ENCODE measurements at places on chromosomes 5 and 9.

- no peak for DNase-seq
Observed at GRCh38 chr5:36741128-36741527, 134.7 kb downstream of the SLC1A3 start.

GRCh38 chr5:78610163-78610583, 38.4 kb downstream of the LHFPL2 start:
- DNase-seq, result no peak

DNA sequence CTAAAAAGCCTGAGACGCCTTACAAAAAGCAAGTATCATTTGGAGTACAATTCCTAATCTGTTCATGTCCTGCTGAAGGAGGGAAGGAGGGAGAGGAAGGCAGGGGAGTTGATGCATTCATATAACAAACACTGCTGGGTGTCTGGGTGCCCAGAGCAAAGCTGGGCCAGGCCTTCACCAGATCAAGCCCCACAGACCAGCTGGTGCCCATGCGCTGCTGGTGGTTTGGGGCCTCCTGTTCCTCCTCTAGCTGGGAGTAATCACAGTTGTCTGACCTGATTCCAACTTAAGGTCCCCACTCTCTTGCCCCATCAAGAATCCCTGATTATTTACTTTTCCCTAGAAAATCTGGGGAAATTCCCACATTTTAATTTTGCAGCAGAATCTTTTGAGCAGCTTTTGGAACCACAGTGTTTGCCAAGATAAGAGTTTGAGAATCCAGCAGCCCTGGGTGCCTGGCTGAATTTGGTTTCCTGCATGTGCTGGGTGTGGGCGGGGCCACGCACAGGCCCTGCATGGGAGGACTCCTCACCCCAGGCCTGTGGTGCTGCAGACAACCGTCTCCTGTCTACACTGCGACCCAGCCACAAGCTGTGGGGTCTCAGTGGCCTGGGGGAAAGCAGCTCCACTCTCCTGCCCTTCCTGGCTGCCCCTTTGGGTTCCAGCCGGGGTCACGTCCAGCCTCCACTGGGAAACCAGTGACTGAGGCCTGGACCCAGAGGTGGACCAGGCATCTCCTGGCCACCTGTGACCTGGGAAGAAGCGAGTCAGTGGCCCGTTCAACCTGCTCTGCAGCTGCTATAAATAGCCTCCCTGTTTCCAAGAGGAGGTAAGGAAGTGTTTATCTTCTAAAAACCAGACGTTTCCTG, 47.5 kb downstream of the NEURL1B start:
- DNase-seq, result no peak

- peak; percentile 21 for DNase-seq
Observed at GRCh38 chr5:44536650-44537260, 147.5 kb upstream of the FGF10 start.

DNA sequence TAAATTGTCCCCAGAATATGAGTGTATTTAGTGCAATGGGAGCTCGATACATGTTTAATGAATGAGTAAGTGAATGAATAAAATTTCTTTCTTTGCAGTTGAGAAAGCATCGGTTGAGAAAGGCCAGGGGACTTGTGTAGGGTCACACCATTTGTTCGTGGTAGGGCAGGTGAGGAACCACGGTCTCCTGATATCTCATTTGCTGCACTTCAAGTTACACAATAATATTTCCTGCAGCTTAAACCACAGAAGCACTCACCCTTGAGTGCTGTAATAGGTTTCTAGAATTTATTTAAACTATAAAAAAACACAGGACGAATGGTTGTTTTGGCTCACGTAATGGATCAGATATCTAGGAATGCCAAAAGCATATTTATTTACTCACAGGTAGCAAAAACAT, 429.8 kb downstream of the SPATA31D1 start:
- DNase-seq, result no peak

- no peak for DNase-seq
Observed at GRCh38 chr9:18106006-18106560, 367.9 kb upstream of the ADAMTSL1 start.

GRCh38 chr9:87069690-87070089, 122.4 kb upstream of the GAS1 start:
- no peak for DNase-seq

GRCh38 chr5:129724222-129724621, 23.7 kb upstream of the MINAR2 start:
- DNase-seq, result no peak

DNA sequence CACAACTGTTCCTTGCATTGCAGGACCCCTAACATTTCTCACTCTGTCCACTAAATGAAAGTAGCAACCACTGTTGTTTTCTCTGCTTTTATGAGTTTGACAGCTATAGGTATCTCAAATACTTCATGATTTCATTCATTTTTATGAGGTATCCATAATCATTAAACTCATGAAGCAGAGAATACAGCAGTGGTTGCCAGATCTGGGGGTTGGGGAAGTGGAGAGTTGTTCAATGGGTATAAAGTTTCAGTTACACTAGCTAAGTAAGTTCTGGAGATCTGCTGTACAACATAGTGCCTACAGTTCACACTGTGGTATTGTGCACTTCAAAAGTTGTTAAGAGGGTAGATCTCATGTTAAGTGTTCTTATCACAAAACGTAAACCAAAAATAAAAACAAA, 23.4 kb upstream of the CAMK4 start:
- DNase-seq, result no peak

DNA sequence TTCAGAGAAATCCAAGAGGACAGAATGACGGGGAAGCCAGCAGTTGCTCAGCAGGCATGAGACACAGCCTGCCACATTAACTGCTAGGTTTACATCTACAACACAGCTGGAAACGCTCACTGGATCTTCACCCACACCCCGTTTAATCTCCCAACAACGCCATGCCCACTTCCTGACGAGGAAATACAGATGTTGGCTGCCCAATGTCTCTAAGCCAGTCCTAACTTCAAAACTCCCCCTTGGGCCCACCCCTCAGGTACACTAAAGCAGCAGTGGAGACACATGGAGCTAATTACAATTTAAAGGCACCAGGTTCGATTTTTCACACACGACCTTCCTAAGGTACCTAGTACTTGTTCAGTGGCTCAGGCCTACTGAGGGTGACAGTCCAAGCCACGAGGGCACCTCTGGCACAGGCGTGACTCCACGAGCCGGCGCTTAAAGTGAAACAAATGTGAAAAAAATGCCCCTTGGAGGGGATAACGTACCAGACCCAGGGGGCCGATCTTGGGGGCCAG, 904 bp downstream of the RPL12 start:
- DNase-seq, result no peak

DNA sequence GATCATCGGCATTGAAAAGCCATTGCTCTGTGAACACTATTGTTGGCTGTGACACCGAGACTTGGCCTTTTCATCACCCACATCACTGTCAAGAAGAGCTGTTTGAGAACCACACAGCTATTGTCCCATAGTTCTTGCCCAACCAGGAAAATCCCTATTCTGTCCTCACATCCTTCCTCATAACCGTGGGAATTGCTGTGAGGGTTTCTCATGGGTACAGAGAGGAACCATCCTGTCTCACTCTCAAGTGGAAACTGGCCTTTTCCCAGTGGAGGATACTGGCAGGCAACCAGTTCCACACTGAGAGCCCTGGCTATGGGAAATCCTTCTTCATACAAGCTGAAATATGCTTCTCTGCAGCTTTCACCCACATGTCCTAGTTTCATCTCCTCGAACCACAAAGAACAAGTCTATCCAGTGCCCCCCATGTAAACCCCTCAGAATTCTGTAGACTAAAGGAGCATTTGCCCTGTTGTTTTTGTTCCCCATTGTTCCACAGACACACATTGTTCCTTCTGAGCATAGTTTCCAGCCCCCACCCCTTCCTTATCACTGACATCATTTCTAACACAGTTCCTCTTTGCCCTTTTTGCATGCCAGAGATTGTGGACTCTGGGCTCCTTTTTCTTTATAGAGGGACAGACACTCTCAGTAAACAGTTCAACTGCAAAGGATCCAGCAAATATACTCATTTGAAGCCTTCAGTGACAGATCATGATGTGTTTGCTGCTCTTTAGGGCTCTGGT, 57.8 kb upstream of the C5orf46 start:
- no peak for DNase-seq

- no peak for DNase-seq
Observed at GRCh38 chr9:129458155-129458661, 162.7 kb downstream of the C9orf50 start.

GRCh38 chr9:120891884-120892747, 15.1 kb upstream of the PHF19 start:
- no peak for DNase-seq

DNA sequence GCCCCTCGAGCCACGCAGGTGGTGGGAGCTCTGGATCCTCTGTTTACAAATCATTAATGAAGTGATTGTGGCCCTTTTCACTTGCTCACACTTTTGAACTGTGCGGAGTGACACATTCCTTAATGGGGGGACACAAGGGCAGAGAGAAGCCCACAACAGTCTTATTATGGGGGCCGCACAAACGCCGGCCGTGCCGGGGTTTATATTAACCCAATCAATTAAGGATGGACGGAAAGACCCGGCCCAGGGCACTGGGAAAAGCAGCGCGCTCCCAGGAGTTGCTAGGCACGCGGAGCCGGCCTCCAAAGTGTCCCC, 634.8 kb downstream of the IRX1 start:
- DNase-seq, result no peak

DNA sequence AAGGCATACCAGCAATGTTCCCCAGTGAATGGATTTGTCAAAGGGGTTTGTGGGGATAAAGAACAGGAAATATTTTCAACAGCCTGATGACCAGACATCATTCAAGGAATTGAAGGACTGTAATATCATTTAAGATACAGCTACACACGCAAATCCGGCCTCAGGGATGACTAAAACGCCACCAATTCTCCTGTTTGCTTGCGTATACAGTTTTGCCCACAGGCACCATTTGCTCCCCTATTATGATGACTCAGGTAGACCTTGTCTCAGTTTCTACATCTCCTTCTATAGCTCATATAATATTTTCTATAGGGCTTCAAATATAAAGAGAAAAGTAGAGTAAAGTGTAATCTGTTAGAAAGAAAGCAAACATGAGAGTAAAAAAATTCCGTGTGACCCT, 29.7 kb upstream of the ITGA1 start:
- DNase-seq, result no peak

GRCh38 chr5:37370864-37371726, at the start of gene NUP155:
NUP155 (minus strand) TSS chr5:37371106; CDS start chr5:37370977, 129 bp downstream.
- DNase-seq, result peak; percentile 92

- DNase-seq, result peak; percentile 60
Observed at GRCh38 chr5:64612344-64612961, 77.8 kb upstream of the SHISAL2B start.

GRCh38 chr9:136990242-136990911, 1.8 kb upstream of the PAXX start:
- DNase-seq, result no peak

DNA sequence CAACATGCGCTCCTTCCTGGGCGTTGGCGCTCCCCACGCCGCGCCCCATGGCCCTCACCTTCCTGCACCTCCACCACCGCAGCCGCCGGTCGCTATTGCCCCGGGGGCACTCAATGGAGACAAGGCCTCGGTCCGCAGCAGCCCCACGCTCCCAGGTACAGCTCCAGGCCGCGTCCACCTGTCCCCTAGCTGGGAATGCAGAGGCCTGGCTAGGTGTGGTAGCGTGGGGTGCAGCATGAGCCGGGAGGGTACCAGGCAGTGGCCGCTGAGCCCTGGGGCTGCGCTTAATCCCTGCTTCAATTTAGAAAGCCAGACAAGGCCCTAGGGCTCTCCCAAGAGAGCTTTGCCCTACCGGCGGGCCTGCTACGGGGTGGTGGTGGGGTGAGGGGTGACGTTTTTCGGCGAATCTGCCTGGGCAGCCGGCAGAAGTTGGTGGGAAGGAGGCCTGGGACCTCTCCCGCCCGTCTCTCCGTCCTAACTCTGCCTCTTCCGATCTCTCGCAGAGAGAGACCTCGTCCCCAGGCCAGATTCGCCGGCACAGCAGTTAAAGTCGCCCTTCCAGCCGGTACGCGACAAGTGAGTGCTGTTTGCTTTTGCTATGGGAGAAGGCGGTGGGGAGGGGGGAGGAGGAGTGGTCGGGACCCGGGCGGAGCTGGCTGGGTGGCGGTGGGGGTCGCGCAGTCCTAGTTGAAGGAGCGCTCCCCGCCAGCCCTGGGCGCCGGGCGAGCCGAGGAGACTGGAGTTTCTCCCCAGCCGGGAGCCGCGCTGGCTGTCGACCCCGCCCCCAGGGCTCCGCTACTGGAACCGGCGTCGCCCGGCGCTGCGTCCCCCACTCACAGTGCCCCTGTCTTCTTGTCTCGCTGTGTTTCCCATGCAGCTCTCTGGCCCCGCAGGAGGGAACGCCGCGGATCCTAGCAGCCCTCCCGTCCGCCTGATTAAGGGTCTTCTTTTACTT, 4.8 kb downstream of the IRX1 start:
- DNase-seq, result no peak

- no peak for DNase-seq
Observed at GRCh38 chr9:76883341-76883855, 22.5 kb downstream of the PRUNE2 start.

GRCh38 chr5:171562822-171563221, 143.4 kb downstream of the FGF18 start:
- no peak for DNase-seq

DNA sequence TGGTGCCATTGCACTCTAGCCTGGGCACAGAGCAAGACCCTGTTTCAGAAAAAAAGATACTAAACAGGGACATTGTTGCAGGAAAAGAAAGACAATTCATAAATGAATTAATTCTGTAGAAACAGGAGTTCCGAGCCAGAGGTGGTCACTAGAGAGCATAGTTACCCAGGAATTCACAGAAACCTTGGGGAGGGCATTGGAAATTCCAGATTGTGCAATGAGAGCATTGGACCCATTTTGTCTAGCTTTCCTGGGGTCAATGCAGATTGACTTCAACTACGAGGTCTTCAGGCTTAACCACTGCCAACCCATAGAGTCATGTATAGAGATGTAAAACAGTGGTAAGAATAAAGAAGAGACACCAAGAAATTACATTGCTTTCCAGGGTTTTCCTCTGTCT, 63.1 kb downstream of the ABHD17B start:
- no peak for DNase-seq

- DNase-seq, result no peak
Observed at GRCh38 chr5:179805529-179806249, 977 bp downstream of the MGAT4B start.

DNA sequence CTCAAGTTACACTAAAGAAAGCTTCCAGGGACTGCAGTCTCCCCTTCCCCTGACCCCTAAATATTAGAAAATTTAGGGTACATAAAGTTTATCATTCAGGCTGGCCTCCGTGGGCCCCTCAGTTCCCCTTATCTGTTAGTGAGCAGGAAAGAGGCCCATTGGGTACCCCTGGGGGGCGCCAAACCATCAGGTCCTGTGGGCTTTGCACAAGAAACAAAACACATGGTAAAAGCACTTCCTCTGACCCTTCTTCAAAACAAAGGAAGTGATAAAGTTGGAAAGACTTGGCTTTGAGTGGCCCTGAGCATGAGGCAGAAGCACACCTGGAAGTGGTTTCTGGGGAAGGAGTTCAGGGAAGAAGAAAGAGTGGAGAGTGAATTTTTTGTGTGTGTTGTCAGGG, 213.0 kb downstream of the SMARCA2 start:
- DNase-seq, result no peak
